ENCODE measurements at places on chromosomes 5 and 9.

DNA sequence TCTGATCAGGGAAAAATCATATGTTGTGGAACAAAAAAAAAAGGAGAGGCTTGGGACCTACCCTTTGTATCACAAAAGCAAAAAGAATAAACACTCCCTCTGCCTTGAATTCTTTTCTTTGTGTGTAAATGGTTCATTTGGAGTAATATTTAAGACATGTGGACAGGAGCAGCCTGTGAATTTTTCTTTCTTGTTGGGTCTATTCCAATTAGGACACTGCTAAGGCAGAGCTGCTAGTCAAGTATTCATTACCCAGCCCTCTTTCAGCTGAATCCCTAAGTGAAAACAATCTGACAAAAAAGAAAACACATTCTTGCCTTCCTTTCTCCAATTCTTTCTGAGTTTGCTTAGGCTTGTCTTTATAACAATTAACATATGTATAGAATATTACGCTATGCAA lies 330.0 kb downstream of the EBF1 start:
- DNase-seq, result no peak

DNA sequence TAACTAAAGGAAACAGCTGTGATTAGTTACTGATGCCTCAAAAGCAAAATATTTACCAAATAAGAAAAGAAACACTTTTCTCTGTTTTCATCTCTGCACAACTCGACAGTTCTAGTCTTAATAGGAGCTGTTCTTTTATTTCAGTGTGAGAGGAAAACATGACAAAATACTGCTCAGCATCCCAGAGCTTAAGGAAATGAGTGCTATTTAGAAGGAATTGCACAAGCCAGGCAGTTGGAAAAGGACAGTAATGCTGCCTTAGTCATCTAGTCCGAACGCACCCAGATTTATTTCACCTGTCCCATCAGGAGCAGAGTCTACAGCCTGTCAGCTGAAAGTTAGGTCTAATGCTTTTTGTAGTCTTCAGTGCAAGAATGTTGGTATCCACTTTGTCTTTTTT lies 12.3 kb downstream of the ZCCHC9 start:
- no peak for DNase-seq

DNA sequence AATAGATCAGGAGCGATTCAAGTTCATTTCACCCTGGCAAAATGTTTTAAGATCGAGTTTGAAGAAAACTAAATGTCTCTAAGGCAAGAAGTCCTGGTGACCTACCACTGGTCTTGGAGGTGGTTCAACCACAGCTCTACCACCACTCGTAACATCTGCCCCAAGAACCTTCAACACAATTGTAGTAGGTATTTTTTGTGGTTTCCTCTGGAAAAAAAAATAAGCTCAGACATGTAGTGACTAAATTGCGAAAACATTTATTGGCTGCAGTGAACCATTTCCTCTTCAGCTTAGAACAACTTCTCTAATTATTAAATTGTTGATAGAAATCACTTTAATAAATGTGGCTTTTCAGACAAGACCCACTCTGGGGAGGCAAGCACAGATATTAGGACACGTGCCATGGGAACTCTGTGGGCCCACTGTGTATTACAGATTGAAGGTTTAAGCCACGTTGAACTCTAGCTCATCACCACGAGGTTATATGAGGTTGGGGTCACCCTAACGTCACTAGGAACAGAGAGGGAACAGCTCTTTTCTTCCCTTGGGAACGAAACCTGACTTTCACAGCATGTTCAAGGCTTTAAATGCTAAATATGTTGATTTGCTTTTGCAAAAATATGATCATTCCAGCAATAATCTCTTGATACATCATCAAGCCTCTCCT lies 142.9 kb downstream of the HSD17B3 start:
- no peak for DNase-seq

DNA sequence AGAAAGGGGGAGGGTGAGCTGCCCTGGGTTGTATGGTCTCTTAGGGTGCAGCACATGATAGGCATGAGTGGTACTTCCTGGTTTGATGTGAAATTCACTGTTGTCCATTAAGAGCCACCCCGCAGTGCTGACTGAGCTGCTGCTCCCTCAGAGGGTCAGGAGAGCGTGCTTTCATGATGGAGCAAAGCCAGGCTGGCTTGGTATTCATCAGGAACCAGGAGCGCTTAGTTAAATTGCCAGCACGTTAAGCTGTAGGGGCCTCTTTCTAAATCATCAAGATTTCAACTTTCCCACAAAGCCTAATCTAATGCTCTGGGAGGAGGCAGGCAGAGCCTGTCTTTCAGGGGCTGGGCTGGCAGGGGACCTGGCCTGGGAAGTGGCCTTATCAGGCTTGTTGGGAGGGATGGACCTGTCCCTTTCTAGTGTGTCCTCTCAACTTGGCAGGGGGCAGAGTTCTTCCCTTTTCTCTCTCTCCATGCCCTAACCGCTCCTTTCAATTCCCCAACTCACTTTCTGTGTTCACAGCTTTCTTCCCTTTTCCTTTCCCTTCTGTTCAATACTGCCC lies 7.9 kb downstream of the CYSTM1 start:
- DNase-seq, result peak; percentile 58

All from lower leg skin (tissue), 4 donors.